ENCODE measurements at places on chromosomes 11 and 22.

DNA sequence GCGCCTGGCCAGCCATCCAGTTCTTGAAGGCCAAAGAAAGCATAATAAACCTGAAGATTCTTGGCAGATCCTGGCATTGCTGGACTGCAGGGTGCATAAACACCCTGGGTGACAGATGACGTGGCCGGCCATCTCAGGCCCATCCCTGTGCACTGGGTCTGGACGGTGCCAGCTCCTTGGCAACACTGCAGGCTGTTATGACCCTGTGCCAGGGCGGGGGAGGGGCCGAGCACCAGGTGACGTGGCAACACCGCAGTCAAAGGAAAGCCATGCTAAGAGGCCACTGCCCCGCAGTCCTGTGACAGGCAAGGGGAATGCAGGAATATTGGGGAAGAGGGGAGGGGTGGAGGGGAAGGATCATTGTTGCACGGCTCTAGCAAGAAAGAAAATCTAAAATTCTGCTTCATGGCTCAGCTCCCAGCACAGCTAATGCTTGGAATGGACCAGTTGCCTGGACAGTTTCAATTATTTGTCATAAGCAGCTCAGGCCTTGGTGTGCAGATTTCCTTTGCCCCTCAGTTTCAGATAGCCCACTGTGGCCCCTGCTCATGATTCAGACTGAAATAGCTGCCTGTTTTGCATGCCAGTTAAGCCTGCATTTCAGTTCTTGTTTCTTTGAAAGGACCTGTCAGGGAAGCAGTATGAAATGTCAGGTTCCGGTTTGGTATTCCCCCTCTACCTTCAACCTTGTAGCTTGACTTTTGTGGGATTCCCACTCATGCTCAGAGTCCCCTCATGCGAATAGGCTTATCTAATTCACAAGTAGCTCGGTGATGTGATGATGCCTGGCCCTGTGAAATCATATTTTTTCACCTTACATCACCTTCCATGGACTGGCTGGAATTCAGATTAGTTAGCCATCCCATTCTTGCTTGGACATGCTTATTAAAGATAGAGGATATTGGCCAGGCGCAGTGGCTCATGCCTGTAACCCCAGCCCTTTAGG lies 29.7 kb upstream of the DDX6 start:
- DNase-seq = no peak

DNA sequence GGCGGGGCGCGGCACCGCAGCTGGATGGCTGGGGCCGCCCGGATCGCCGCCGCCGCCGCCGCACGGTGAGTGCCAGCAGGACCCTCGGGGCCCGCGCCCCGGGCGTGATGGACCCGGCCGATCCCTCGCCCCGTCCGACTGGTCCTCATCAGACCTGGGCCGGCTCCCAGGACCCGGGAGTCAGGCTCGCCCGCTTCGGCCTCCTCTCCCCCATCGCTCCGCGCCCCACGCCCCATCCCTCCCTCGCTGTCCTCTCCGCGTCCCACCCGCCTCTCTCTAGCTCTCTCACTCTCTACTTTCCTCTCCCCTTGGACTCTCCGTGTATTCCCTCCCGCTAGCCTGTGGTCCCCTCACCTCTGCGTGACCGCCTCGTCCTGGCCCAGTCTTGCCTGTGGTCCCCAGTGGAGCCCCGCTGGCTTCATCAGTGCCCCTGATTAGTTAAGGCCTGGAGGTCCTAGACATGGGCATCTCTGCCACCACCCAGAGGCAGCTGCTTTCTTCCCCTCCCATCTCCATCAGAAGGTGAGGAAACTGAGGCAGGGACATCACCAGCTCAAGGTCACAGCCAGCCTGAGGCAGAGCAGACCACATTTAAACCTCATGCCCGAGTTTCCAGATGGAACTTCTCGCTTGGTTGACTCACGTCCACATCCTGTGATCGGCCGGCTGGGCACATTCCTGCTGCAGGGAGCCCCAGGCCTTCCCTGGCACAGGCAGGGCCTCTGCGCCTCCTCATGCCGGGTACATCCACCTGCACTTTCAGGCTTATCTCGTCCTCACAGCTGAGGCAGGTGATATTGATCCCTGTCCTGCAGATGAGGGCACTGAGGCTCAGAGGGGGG lies 429 bp downstream of the SLC39A13 start:
- peak; percentile 86 for DNase-seq

GRCh38 chr11:71120471-71120896 lies 131.9 kb downstream of the SHANK2 start:
- peak; percentile 5 for DNase-seq

- peak; percentile 8 for DNase-seq
Observed at GRCh38 chr11:32267679-32268187, 167.6 kb downstream of the WT1 start.

GRCh38 chr11:132127900-132128288 lies 757.5 kb downstream of the NTM start:
- DNase-seq = no peak

DNA sequence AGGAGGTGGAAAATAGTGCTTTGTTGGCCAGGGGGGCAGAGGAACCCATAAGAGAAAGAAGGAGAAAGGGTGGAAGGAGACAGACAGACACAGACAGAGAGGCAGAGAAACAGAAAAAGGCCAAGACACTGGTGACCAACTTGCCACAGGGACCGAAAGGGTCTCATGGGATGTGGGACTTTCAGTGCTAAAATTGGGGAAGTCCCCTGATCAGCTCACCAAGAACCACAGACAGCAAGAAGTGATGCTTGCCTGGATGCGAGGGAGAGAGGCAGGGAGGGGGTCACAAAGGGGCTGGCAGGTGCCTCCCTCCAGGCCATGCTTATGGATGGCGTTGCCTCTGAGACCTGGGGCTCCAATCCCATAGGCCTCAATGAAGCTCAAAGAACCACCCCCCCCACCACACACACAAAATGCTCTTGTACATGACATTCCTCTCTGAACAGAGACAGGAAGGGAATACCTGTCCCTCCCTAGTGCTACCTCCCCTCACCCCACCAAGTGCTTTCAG lies 413.4 kb downstream of the MN1 start:
- no peak for DNase-seq

- DNase-seq = no peak
Observed at GRCh38 chr11:65059959-65060824, 1.8 kb upstream of the NAALADL1 start.

DNA sequence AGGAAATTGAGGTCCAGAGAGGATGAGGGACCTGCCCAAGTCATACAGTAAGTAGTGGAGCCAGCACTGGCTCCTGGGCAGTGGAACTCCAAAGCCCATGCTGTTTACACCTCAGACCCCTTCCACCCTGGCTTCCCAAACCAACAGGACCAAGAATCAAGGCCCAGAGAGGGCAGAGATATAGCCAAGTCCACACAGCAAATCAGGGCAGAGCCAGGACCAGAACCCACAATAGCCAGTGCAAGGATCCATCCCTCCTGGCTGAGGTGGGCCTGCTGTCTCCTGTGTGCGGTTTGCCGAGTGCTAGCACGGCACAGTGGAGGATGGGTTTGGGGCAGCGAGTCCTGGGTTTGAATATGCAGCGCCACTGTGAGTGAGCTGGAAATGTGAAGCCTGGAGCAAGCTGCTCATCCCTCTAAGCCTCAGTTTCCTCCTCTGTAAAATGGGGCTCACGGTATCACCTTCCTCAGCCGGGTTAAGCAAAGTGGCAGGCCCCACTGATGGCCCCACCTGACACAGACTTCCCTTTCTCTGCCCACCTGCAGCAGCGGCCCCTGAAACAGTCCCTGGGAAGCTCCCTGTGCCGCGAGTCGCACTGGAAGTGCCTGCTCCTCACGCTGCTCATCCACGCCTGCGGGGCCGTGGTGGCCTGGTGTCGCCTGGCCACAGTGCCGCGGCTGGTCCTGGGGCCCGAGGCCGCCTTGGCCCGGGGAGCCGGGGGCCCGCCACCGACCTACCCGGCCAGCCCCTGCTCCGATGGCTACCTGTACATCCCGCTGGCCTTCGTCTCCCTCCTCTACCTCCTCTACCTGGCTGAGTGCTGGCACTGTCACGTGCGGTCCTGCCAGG lies 2.3 kb downstream of the TMEM151A start:
- no peak for DNase-seq

- no peak for DNase-seq
Observed at GRCh38 chr22:30333707-30334087, 7.0 kb upstream of the TBC1D10A start.

- no peak for DNase-seq
Observed at GRCh38 chr11:77508019-77508418, 34.1 kb upstream of the PAK1 start.

- peak; percentile 63 for DNase-seq
Observed at GRCh38 chr11:93740031-93740729, 1.1 kb downstream of the TAF1D start.

- DNase-seq = no peak
Observed at GRCh38 chr22:50141891-50142363, 28.6 kb upstream of the PANX2 start.

- no peak for DNase-seq
Observed at GRCh38 chr11:22343371-22344032, 5.3 kb downstream of the SLC17A6 start.

DNA sequence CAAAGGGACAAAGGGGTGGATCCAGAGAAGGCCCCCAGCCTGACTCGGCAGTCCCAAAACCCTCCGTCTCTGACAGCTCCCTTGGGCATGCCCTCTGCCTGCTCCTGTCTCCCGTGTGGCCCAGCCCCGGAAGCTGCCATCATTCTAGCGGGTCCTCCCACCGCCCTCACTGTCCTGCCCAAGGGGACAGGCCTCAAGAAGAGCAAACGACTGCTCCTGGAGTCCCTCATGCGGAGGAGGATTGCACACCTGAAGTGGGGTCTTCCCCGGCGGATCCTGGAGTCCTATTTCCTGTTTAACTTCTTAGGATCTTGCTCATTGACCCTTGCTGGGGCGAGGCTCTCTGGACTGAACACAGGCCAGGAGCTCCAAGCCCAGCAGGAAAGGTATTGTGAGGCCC lies 2.6 kb upstream of the MEI1 start:
- DNase-seq = no peak

DNA sequence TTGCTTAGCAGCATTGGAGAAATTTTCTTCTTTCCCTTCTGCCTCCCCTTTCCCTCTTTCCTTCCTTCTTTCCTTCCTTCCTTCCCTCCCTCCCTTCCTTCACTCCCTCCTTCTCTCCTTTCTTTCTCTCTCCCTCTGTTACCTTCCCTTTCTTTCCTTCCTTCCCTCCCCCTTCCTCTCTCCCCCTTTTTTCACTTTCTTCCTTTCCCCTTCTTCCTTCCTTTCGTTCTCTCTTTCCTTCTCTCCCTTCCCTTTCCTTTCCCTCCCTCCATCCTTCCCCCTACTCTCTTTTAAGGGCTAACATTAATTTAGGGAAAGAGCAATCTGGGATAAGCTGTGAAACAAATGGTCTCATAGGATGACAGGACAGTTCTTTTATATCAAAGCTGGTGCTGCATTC lies 34.1 kb downstream of the SLC5A1 start:
- no peak for DNase-seq

DNA sequence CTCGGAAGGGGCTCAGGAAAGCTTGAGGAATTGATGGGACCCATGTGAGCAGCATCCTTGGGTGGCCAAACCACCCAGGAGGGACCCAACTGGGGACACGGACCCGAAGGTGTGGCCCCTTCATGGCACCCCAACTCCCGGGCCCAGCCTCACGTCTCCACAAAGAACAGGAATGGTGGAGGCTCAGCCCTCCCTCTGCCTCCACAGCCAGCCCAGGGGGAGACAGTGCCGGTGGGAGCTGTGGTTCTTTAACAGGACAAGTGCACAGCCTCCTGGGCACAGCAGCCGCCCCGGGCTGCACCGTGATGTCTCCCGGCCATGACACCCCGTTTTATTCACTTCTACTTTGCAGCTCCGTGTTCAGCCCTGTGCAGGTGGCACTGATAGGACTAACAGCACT lies 587.2 kb downstream of the BRD1 start:
- DNase-seq = no peak

GRCh38 chr22:41222846-41223507 lies 17.8 kb downstream of the CHADL start:
- no peak for DNase-seq

DNA sequence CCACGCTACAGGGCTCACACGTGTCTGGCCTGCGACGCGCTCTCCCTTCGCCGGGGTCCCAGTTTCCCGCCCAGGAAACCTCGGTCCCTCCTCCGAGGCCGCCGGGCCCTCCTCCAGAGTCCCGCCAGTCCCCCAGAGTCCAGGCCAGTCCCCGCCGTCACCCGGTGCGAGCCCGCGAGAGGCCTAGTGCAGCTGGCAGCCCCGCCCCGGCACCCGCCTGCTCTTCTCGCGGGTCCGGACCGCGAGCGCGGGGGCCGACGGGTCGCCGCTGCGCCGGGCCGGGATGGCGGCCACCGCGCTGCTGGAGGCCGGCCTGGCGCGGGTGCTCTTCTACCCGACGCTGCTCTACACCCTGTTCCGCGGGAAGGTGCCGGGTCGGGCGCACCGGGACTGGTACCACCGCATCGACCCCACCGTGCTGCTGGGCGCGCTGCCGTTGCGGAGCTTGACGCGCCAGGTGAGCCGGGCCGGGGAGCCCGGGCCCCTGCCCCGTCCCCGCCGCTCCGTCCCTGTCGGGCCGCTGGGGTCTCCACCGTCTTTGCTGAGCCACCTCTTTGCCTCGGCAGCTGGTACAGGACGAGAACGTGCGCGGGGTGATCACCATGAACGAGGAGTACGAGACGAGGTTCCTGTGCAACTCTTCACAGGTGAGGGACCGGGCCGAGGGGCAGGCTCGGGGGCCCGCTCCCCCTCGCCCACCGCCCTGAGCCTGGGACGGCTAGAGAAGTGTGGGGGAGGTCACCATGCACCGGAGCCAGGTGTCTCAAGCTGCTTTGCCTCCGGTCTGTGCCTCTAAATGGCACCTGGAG lies at the start of gene PTPMT1:
TSS of gene PTPMT1 (plus strand) at position 260 of the 809 bp plus-strand sequence. CDS start at position 284, 24 bp downstream.
- peak; percentile 50 for DNase-seq

GRCh38 chr11:235609-235996 lies 539 bp downstream of the SIRT3 start:
- DNase-seq = peak; percentile 37

- DNase-seq = no peak
Observed at GRCh38 chr11:106670069-106670468, 348.2 kb downstream of the GUCY1A2 start.

- no peak for DNase-seq
Observed at GRCh38 chr22:26172389-26172990, 3.2 kb downstream of the SEZ6L start.
